AG09309 (cell line): ENCODE measurements at places on chromosomes 3 and 15.
A peak's percentile ranks its signal among the peaks of the same experiment; 100 is the strongest.

DNA sequence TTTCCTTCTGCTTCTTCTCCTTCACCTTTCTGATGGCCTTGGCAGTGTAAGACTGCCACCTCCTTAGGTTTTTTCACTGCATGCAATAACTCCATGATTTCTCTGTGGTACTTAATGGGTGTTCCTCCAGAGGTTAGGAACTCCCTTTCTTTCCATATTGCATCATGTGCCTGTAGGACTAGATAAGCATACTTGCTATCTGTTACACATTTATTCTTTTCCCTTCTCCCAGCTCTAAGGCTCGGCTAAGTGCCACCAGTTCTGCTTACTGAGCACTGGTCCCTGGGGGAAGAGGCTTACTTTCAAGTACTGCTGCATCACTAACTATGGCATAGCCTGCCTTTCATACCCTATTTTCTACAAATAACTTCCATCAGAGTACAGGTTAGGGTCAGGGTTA is 351.8 kb downstream of the OTOL1 start:
- no peak for DNase-seq

DNA sequence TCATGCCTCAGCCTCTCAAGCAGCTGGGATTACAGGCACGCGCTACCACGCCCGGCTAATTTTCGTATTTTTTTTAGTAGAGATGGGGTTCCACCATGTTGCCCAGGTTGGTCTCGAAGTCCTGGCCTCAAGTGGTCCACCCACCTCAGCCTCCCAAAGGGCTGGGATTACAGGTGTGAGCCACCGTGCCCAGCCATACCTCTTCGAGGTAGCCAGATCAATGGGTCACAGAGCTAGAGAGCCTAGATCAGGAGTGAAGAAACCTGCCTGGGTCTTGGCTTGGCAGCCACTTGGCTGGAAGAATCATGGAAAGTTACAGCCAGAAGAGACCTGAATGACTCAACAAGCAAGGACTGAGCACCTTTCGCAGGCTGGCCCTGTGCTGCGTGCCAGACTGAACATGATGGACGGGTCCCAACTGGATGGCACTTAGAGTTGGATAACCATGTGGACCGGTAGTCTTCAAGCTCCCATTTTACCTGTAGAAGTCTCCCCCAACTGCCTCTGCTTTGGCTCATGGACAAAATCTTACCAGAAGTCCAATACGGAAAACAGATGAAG is 29.7 kb downstream of the GNB5 start:
- no peak for DNase-seq

- no peak for DNase-seq
Measured at GRCh38 chr15:33756961-33757360, 211.3 kb upstream of the CHRM5 start.

- no peak for DNase-seq
Measured at GRCh38 chr15:34616613-34617012, 33.2 kb upstream of the GOLGA8B start.

DNA sequence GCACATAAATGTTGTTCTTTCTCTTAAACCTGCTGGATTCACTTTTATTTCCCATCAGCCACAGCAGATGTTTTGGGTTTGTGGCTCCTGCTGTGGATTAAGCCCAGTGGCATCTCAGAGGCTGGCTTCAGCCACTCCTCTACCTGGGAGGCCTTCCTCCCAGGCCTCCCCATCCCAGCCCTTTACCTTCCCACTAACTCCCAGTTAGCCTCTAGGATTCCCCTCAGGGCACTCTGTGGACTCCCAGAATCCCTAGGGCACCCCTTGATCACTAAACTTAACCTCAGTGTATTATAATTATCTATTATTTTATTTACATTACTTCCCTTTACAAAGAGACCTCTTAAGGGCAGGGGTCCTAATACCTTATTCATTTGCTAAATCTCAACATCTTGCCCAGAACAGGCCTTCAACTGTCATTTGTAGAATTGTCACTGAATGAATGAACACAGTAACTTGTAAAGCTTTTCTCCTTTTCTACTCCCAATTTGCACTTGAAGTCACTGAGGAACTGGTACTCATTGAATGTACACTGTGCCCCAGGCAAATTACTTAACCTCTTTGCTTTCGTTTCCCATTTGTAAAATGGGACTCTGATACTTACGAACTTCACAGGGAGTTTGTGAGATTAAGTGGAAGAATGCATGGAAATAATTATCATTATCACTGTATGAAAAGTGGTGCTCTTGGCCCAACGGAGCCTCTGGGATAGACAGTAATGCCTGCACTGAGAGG is 8.3 kb downstream of the CCDC13 start:
- no peak for DNase-seq

DNA sequence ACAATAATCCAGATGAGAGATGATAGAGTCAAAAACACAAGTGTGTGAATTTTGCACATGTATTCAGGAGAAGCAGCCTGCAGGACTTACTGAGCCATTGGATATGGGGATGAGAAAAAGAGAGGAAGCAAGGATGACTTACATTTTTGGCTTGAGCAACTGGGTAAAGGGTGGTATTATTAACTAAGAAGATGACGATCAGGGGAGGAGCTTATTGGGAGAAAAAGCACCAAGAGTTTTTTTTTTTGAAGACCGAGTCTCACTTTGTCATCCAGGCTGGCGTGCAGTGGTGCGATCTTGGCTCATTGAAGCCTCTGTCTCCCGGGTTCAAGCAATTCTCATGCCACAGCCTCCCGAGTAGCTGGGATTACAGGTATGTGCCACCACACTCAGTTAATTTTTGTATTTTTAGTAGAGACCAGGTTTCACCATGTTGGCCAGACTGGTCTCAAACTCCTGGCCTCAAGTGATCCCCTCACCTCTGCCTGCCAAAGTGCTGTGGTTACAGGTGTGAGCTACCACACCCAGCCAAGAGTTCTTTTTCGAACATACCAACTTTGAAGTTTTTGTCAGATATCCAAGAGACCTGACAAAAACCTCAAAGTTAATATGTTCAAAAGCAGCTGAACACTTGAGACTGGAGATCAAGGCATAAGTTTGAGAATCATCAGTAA is 14.8 kb upstream of the SH3BP5 start:
- no peak for DNase-seq

GRCh38 chr3:25355998-25356397 is 72.1 kb upstream of the RARB start:
- DNase-seq = no peak

DNA sequence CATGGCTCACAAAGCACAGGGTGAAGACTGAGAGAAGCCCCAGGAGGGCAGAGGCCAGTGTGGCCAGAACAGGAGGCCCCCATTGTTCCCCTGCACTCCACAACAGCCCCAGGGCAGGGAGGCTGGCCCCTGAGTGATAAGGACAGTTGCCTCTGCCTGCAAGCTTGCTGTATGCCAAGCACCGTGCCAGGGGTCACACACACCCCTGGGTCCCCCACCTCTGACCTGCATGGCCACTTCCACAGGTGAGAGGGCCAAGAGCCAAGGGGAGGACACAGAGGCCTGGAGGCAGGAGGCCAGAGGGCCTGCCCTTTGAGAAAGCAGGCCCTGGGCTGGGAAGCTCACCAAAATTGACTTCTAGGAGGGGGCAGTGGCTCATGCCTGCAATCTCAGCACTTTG is 23.7 kb downstream of the ATRIP start:
- DNase-seq = no peak

DNA sequence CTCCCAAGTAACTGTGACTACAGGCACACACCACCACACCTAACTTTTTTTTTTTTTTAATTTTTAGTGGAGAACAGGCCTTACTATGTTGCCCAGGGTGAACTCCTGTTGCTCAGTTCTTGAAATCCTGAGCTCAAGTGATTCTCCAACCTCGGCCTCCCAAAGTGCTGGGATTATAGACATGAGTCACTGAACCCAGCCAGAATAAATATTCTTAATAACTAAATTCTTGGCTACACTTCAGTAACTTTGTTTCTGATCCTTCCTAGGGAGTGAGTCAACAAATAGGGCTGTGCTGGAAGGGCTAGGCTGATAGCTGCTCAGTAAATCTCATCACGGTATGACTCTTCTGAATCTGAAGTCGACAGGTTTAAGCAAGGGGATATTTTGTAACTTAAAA is 56.6 kb downstream of the P3H2 start:
- DNase-seq = peak; percentile 75

DNA sequence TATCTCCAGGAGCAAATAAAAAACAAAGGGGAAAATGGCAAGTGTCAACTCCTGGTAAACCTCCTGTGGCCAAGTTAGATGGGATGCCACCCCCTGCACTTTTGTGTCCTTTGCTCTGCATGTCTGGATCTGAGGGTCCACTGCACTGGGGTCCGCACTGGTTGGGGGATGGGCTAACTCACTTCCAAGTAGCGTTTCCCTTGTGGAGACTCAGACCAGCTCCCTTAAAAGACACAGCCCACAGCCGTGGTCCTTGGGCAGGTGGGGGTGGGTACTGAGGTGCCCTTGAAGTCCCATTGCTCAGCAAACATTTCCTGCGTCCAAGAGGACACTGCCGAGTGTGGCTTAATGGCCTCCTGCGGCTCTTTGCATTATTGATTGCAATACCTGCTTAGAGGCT is 188.2 kb downstream of the MEGF11 start:
- DNase-seq = no peak

- DNase-seq = no peak
Measured at GRCh38 chr15:51327081-51327480, 11.3 kb downstream of the CYP19A1 start.

GRCh38 chr3:66431494-66431893 is 69.3 kb downstream of the LRIG1 start:
- no peak for DNase-seq

DNA sequence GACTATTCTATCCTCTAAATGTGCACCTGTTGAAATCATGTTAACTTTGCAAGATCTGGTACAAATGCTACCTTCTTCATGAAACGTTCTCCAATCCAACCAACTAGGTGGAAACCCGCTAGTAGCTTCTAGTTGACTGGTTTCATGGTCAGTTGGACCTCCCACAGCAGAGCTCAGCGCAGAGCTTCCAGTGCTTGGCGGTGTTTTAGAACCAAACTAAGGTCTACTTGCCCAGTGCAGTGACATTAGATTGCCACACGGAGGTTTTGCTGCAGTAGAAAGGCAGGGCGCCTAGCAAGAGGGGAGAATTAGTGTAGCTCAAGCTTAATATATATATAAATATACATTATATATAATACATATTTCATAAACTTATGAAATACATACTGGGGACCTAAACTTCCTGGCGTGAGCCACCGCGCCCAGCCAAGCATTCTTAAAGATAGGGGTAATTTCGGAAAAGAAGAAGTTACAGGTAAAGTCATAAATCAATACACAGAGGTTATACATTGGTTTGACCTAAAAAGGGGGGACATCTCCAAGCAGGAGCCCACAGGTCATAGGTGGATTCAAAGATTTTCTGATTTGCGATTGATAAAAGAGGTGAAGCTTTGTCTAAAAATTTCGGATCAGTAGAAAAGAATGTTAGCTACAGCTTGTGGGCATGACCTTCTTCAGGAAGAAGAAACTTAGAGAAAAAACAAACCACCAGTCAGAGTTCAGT is 2.1 kb upstream of the OXSR1 start:
- DNase-seq = no peak

DNA sequence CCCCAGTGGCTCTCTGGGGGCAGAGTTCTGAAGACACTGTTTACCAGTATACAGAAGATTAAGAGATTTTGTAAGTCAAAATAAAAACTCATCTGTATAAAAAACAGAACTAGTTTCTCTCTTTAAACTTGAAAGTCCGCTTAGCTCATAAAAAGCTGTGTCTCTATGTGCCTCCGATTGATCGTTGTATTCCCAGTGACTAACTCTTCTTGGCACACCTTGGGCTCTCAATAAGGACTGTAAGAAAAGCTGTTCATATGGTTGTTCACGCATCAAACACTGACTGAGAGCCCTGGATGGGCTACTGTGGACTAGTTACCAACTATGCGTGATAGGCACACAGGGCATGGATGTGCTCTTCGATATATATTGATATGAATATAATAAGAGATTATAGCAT is 107.9 kb downstream of the P3H2 start:
- no peak for DNase-seq

GRCh38 chr3:184085389-184085852 is 11.4 kb upstream of the HTR3E start:
- no peak for DNase-seq

DNA sequence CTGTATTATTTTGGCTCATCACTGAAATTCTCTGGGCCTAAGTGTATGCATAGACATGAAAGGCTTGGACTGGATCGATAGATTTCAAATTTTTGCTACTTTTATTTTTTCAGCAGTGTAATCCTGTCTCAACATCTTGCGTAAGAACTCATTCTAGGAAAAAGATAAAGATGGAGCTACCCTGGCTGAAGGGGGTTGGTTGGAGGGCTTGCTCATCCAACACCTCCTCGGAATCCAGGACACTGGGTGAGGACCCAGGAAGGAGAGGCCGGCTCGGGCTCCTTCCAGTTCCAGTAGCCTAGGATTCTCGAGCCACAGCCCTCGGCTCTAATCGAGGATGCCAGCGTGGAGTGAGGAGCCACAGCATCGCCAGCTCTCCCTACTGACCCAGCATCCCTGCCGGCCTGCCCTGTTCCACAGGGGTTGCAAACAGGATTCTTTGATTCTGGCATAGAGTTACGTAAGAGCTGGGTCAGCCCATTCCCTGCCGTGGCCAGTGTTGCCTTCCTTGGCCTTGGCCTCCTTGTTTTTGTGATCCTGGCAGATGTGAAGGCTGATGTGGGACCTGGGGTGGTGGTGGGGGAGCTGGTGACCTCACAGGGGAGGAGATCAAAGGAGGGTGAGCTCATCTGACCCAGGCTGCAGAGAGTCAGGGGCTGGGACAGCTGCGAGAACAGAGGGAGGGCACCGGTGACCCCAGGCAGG is 149.5 kb downstream of the ALDH1A2 start:
- no peak for DNase-seq

DNA sequence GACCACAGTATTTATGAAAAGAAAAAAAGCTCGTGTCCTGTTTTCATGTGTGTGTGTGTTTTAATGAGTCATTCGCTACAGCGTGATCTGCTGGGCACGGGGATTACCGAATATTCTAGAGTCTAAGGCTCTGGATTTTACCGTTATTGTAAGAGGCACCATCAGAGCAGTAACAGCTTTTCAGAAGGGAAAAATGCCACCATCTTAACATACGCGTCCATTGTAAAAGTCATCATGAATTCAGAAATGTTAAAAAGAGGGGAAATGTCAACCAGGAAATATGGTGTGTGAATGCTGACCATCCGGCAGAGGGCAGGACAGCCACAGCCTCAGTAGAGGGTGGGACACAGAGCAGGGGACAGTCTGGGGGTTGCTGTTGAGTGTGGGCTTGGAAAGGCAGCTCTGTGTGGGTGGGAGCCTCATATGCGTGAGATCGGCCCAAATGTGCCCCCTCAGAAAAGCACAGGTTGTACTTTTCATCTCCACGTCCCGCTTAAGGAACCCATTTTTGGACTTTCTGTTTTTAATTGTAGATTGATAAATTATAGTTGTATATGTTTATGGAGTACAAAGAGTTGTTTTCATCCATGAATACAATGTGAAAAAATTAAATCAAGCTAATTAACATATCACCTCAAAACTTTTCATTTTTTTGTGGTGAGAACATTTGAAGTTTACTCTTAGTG is 69.6 kb downstream of the ASB7 start:
- no peak for DNase-seq

GRCh38 chr3:129469026-129469425 is 29.0 kb downstream of the IFT122 start:
- no peak for DNase-seq
